ENCODE measurements at places on chromosomes 3 and 15. TPM values are rescaled to one million over a fixed set of nuclear protein-coding genes. Genes with fewer than 3 reads are reported as not detected.
A peak's percentile ranks its signal among the peaks of the same experiment; 100 is the strongest.

DNA sequence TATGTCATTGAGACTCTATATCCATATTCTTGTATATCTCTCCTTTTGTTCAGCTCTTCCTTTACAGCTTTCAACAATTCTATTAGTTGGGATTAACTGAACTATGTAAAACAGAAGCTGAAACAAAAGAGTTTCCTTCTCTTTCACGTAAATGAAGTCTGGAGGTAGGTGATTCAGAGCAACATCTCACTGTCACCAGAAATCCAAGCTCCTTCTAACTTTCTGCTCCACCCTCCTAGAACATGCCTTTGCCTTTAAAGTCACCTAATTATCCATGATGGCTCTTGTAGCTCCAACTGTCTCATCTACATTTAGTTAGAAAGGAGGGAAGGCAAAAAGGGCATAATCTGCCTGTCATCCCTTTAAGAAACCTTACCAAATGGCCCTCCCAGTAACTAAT, 458.2 kb upstream of the MDFIC2 start:
- no peak overlapping the region for H3K27ac ChIP-seq
- H3K36me3 ChIP-seq, result no peaks in the 10 kb centered on the region
- no peaks in the 10 kb centered on the region for H3K27me3 ChIP-seq
- H3K4me3 ChIP-seq, result no peak overlapping the region

- DNase-seq, result no peak
- H3K36me3 ChIP-seq, result no peaks in the 10 kb centered on the region
- no peak overlapping the region for H3K4me3 ChIP-seq
These were observed 683.0 kb downstream of the TBL1XR1 start for GRCh38 chr3:176514297-176514696.

- no peaks in the 10 kb centered on the region for H3K27me3 ChIP-seq
- H3K27ac ChIP-seq, result no peak overlapping the region
- no peaks in the 10 kb centered on the region for H3K36me3 ChIP-seq
- no peaks in the 10 kb centered on the region for H3K4me1 ChIP-seq
These were observed 201.2 kb upstream of the NSMCE3 start for GRCh38 chr15:29470794-29471193.

GRCh38 chr3:14200841-14201240, 22.2 kb downstream of the LSM3 start:
- DNase-seq, result no peak
- H3K27ac ChIP-seq, result no peak overlapping the region
- no peaks in the 10 kb centered on the region for H3K36me3 ChIP-seq
- no peak overlapping the region for H3K4me3 ChIP-seq
- H3K4me1 ChIP-seq, result no peaks in the 10 kb centered on the region

DNA sequence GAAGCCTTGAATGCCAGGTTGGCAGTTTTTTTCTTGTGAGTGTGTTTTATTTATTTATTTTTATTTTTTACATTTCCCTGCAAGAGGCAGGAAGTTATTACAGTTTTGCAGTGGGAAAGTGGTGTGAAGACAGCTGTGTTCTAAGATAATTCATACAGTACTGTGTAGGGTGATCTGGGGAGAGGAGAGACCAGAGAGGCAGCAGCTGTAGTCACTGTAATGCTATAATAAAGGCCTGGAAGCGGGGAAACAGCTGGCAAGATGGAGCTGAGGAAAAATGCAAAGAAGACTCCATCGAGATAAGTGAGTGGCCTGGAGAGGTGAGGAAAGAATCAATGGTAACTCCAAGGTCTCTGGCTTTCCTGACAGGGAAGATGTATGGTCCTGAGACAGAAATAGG, 23.1 kb downstream of the CNTN3 start:
- H3K4me3 ChIP-seq, result no peak overlapping the region
- no peak overlapping the region for H3K27ac ChIP-seq

DNA sequence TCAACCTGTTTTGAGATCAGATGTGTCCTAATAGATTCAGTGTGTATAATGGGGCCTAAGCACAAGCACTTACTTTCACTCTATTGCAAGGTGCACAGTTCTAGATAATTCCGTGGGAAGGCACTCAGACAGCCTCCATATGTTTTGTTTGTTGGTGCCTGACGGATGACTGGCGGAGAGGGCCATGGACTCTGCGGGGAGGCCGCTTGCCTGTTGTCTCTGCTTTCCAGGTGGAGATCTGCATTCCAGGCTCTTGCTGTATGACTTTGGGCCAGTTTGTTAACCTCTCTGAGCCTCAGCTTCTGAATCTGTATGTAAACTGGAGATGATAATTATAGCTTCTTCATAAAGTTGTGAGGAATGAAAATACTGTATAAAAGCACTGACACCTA, 1.5 kb downstream of the IRAK2 start:
- no peak overlapping the region for H3K4me3 ChIP-seq
- no peaks in the 10 kb centered on the region for H3K36me3 ChIP-seq
- H3K27ac ChIP-seq, result no peak overlapping the region
- no peak for DNase-seq

DNA sequence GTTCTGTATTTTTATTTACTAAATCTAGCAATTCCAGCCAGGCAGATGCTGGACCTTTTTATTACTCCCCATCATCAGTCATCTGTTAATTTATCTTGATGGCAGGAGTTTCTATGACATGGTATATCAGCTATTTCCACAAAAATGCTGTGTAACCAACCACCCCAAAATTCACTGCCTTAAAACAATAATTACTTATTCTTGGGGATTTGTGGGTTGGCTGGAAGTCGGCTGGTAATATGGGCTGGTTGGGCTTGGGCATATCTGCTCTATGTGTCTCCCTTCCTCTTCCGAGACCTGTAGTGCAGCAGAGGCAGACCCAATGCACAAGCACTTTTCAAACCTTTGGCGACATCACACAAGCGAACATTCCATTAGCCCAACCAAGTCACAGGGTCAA, 92.1 kb upstream of the UBE2E1 start:
- H3K4me3 ChIP-seq, result no peak overlapping the region
- no peaks in the 10 kb centered on the region for H3K4me1 ChIP-seq

- no peaks in the 10 kb centered on the region for H3K36me3 ChIP-seq
- no peak overlapping the region for H3K4me3 ChIP-seq
- H3K27ac ChIP-seq, result no peak overlapping the region
- no peak for DNase-seq
- no peaks in the 10 kb centered on the region for H3K27me3 ChIP-seq
- no peaks in the 10 kb centered on the region for H3K4me1 ChIP-seq
These were observed 2.6 kb upstream of the FOXP1 start for GRCh38 chr3:71585887-71586809.

DNA sequence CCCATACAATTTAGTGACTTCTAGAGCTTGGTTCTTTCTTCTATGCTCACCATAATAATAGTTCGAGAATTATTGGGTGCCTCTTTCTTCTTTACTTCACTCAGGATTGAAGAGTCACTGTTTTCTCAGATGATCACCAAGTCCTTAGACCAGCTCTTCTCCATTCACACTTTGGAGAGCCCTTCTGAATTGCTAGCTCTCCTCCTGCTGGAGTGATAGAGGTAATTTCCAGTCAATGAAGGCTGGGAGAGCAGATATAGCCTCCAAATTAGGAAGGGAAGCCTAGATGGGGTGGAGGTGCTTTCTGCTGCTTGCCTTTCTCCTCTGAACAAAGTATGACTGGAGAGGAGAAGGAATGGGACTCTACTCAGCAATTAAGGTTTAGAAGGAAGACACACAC, 10.7 kb upstream of the BBX start:
- no peak for DNase-seq
- no peaks in the 10 kb centered on the region for H3K4me1 ChIP-seq
- H3K27ac ChIP-seq, result no peak overlapping the region

GRCh38 chr3:99330281-99330680, 308.1 kb upstream of the COL8A1 start:
- H3K36me3 ChIP-seq, result no peaks in the 10 kb centered on the region
- H3K27me3 ChIP-seq, result no peaks in the 10 kb centered on the region
- no peak overlapping the region for H3K4me3 ChIP-seq
- H3K4me1 ChIP-seq, result no peaks in the 10 kb centered on the region
- H3K27ac ChIP-seq, result no peak overlapping the region

DNA sequence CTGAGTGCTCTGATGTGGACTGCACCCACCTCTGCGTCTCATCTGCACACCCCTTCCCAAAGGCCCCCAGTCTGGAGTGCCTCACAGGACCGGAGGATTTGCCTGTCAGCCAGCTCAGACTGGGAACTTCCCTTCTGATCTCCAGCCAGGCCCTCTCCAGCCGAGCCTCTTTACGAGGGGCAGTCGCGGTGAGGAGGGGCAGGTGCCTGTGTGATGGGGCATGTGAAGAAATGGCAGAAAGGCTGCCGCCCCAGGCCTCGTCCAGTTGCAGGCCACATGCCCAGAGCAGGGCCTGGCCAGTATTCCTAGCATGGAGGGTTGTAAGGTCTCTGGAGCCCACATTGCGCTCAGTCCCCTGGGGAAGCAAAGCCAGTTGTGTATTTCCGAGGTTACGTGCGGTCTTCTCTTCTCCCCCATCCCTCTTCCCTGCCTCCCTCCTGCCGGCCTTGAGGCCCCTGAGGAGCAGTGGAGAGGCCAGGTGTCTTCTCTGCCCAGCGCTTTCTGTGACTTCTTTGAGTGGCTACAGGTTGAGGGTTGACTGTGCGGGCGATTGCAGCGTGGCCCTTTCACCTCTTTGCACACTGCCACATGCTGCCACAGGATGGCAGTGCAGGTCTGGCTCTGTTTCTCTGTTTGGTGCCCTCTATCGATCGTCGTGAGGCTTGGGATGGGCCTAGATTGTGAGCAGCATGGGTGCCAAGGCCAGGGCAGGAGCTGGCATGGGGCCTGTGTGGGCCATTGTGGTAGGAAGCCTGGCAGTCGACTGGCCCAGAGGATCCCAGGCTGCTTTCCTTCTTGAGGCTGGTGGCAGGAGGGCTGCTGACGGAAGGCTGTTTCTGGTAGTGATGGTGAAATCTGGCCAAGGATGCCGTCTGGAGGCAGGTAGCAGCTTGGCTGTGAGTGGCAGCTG, 5.3 kb downstream of the CLK3 start:
- peaks cover 20% of the 10 kb centered on the region for H3K4me1 ChIP-seq
- H3K4me3 ChIP-seq, result no peak overlapping the region
- peaks cover 41% of the 10 kb centered on the region for H3K36me3 ChIP-seq

DNA sequence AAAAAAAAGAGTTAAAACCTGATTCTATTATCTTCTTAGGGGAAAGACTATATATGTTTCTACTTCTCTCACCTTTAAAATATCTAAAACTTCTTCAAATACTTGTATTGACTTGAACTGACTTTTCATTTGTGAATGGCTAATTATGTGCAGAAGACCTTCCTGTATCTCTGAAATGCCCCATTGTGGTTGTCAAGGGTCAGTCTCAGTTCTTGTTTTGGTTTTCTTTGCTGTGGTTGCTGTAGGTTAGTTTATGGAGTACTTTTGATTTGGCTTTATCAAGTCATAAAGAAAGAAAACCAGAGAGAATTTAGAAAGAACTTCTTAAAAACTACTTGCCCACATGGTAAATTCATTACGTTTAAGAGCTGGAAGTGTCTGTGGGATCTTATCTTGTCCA, 345.3 kb upstream of the POU1F1 start:
- no peak overlapping the region for H3K27ac ChIP-seq
- no peak for DNase-seq
- H3K4me3 ChIP-seq, result no peak overlapping the region
- no peaks in the 10 kb centered on the region for H3K36me3 ChIP-seq

DNA sequence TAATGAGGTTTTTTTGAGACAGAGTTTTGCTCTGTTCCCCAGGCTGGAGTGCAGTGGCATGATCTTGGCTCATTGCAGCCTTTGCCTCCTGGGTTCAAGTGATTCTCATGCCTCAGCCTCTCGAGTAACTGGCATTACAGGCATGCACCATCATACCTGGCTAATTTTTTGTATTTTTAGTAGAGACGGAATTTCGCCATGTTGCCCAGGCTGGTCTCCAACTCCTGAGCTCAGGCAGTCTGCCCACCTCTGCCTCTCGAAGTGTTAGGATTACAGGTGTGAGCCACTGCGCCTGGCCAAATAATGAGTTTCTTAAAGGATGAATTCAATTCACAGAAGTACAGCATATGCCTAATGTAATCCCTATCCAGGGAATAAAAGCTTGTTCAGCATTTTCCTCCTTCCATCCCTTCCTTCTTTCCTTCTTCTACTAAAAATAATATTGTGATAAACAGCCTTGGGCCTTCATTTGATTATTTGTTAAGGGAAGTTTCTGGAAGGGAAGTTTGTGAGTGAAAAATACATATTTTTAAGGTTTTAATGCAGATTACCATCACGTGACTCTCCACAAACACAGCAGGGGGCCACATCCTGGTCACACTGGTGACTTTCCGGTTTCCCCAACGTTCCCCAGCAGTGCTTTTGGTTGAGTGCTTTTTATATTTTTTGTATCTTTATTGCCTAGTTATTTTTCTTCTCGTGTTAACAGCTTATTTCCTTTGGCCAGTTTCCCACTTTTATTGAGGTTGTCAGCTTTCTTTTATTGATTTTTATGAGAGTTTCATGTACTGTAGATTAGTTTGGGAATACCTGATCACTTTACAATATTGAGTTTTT, 116.8 kb downstream of the USP13 start:
- H3K4me1 ChIP-seq, result no peaks in the 10 kb centered on the region
- DNase-seq, result peak; percentile 39
- H3K27ac ChIP-seq, result no peak overlapping the region
- H3K36me3 ChIP-seq, result no peaks in the 10 kb centered on the region

- H3K36me3 ChIP-seq, result no peaks in the 10 kb centered on the region
- no peaks in the 10 kb centered on the region for H3K4me1 ChIP-seq
- no peak overlapping the region for H3K27ac ChIP-seq
- no peak for DNase-seq
- peak overlapping the region; percentile 48 for H3K4me3 ChIP-seq
These were observed 29.4 kb downstream of the NBEAL2 start for GRCh38 chr3:47008851-47009224.

- no peaks in the 10 kb centered on the region for H3K4me1 ChIP-seq
- peak; percentile 84 for DNase-seq
- H3K4me3 ChIP-seq, result no peak overlapping the region
These were observed 59.9 kb downstream of the ZNF621 start for GRCh38 chr3:40584625-40585189.

DNA sequence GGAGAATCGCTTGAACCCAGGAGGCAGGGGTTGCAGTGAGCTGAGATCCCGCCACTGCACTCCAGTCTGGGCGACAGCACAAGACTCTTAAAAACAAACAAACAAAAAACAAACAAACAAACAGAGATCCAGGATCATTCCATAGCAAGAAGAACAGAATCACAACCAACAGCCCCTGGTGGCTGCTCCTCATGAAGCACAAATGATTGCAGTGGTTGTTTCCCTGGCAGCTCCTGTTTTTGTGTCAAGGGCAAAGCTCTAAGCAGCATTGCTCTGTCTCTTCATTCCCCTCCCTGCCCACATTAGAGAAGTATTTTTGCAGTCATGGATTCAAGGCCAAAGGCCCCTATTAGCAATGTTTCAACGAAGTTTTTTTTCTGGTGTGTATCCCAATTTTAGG, 25.8 kb upstream of the BLM start:
- no peaks in the 10 kb centered on the region for H3K27me3 ChIP-seq
- DNase-seq, result no peak
- H3K4me1 ChIP-seq, result no peaks in the 10 kb centered on the region
- no peaks in the 10 kb centered on the region for H3K36me3 ChIP-seq
- no peak overlapping the region for H3K27ac ChIP-seq

C3orf52 gene
- 25.1 TPM for total RNA-seq

LMOD3 gene
- not detected for total RNA-seq

CYP1A1 gene
- total RNA-seq, result not detected

CRYGS gene
- total RNA-seq, result 2.6 TPM

PIGZ gene
- total RNA-seq, result 126 TPM

PDIA3 gene
- total RNA-seq, result 554 TPM
